ENCODE measurements at places on chromosomes 6 and 20.

GRCh38 chr6:168383062-168383854 lies 57.7 kb upstream of the SMOC2 start:
- no peak for DNase-seq

DNA sequence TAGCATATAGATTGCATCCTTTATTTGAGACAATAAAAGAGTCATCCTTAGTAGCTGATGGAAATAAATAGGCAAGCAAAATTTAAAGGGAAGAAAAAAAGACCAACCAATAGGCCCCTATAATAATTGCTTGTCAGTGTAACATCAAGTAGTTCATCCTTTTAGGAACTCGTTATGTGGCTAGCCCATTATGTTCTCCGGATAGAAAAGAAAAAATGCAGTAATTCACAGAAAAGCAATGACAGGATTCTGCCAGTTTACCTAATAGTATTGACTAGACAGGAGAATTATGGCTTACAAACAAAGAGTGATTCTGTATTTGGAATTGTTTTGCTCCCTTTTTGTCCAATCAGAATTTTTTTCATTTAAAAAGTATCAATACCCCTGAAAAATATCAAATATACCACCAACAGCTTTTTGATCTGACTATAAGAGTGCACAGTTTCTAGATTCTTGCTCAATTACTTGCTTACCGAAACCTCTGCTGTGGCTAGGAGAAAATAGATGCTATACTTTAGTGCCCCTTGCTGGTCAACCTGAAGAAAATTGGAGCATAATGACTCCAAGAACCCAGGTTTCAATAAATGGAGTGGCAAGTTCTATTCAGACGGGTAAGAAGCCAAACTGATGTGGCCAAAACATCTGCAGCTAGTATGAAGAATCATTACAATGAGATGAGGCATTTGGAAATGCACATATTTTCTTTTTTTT lies 91.5 kb upstream of the SASH1 start:
- DNase-seq, result peak; percentile 67

DNA sequence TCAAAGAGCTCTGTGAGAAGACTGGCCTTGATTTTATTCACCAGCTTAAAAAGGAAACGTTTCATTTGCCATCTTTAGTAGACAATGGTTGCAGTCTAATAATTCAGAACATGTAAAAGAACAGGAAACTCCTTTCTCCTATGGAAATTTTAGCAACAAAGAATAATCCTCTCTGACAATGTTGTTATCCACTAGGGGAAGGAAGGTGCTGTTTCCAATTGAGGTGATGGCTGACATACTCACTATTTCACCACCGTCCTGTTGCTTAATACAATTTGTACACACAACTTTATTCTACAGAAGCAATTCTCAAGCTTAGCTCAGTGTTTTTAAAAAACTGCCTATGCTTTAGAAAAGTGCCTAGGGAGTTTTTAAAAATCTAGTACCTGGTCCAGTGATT lies 192.7 kb downstream of the ARHGAP18 start:
- DNase-seq, result no peak

GRCh38 chr6:135129136-135129856 lies 51.8 kb upstream of the MYB start:
- no peak for DNase-seq

- no peak for DNase-seq
These were observed 1.1 kb downstream of the RNF39 start for GRCh38 chr6:30074331-30075093.

DNA sequence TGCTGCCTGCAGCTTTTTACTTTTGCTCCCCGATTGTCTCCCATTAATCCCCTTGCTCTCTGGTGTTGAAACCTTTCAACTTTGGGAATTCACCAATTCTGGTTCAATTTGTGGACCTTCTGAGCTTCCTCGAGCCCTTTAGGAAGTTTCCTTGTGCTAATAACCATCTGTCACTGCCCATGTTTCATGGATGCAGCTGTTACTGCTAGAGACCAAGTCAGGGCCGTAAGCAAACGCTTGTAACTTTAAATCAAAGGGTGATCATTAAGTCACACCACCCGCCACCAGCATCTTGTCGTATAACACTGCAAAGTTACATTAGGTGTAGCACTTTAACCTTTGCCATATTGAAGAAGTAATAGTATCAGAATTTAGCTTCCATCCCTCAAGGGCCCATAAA lies 268.3 kb upstream of the SASH1 start:
- no peak for DNase-seq

DNA sequence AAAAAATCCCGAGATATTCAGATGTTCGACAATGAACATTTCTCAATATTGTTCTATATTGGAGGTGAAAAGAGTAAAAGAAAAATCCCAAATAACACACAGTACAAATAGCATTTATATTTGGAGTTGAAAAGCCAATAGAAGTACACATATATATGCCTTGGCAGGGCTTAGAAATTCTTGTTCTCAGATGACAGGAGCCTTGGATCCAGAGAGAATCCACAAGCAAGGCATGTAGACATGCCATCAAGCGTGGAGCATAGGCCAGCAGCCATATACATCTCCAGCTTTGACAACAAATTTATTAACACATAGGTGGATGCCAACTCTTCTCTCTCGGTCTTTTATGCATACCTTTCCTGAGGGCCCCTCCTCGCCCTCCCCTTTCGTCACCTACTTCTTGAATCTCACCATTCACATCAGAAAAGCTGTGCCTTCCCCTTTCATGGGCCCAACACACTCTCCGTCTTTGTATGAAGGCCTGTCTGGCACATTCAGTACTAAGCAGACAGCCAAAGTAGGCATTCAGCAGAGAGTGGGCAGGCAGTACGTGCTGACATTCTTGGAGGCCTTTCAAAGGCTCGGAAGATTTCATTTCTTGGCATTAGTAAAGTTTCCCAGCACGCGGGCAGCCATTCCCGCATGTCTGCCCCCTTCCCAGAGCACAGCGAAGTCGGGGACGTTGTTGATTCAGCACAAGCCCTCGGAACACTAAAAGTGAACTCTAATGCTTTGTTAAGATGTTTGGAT lies 18.2 kb downstream of the NEDD9 start:
- DNase-seq, result no peak

DNA sequence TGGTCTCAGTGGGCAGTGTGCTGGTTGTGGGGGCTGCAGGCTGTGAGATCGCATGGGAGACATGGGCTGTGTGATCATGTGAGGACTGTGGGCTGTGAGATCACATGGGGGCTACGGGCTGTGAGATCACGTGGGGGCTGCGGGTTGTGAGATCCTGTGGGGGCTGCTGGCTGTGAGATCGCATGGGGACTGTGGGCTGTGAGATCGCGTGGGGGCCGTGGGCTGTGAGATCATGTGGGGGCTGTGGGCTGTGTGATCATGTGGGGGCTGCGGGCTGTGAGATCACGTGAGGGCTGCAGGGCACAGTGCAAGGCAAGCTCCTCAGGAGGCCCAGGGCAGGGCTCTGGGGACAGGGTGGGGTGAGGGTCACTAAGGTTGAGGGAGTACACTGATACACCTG lies 140.5 kb upstream of the CST7 start:
- DNase-seq, result no peak

DNA sequence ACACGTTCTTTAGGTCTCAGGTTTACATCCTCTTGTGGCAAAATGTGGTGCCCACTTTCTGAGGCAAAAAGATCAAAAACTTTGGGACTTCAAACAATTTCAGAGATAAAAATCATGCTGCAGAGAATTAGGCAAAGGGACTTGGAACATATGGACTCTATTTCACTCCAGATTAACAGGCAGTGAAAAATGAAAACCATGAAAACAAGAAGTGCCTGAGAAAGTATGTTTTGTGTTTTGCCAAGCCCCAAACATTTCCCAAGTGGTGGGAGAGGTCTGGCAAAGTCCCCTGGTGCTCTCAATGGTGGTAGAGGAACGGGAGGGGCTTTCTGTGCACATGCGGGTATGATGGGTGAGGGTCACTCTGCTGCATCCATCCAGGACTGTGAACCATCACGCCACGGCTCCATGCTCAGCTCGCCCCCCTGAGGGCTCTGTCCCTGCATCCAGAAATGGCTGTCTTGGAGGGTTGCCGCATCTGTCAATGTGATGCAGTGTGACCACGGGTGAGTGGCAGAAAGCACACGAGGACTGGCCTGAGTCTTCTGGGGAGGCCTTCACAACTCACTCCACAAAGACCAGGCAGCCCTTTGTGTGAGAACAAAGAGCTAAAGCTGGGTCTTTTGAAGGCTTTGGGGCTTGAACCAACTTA lies 43.2 kb upstream of the TBC1D7 start:
- DNase-seq, result no peak

GRCh38 chr6:32439602-32440214 lies at the start of gene HLA-DRA:
Gene HLA-DRA, plus strand, starts transcription at chr6:32439887. Its CDS starts 64 bp downstream, at chr6:32439951.
- peak; percentile 42 for DNase-seq

GRCh38 chr6:150606168-150606591 lies 6.5 kb downstream of the PLEKHG1 start:
- no peak for DNase-seq

DNA sequence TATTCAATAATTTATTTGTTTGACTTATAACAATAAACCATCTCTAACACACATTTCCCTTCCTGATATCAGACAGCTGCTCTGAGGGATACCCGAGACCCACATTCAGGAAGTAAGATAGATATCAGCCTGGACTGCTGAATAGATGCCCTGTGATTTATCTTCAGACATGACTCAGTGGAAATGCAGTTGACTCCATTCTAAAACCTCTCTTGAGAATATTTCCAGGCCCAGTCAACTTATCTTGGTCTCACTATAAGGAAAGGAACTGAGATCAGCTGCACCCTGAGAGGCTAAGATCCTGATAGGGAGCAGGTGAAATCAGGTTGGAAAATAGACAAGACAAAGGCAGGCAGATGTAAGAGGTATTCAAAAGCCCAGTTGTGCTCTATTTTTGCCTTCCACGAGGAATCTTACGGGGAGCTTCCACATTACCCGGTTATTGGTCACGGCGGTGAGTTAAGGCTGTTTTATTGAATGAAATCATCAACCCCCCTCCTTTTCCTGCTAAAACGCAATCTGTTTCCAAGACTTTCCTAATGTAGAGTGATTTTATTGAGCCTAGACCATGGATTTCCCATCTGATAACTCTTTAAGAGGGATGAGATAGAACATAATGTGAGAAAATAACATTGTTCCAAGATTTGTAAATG lies 25.5 kb downstream of the C6orf15 start:
- DNase-seq, result peak; percentile 79

DNA sequence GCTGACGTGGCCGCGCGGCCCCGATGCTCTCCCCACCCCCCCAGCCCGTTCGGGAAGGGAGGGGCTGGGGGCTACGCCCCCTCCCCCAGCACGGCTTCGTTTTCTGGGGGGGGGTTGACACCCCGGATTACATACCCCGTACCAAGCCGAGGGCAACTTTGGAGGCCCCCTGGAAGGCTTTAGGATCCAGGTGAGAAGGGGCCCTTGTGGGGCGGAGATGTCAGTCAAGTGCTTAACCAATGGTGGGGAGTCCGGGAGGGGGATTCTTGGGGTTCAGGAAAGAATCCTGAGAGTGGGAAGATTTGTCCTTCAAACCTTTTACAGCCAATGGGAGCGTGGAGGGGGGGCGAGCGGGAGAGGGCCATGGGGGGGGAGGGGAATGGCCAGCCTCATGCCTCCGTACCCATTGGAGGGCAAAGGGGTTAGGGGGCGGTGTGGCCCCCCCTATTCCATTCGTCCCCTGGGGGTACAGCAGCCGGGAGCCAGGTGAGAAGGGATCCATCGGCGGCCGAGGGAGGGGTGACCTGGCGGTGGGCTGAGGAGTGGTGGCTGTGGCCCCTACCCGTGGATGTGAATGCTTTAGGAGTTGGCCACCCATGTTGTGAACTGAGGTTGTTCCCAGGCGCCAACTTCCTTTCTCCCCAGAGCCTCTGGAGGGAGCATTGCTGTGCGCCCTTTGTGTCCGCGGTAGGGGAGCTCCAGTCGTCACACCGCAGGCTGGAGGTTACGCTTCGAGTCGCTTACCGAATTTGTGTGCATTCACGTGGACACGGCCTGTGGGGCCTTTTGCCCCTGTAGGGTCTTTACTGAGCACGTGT lies 682 bp downstream of the BRD2 start:
- peak; percentile 83 for DNase-seq

- no peak for DNase-seq
These were observed 119.6 kb downstream of the PXDC1 start for GRCh38 chr6:3631877-3632276.

- no peak for DNase-seq
These were observed 64.7 kb upstream of the APCDD1L start for GRCh38 chr20:58579819-58580473.

DNA sequence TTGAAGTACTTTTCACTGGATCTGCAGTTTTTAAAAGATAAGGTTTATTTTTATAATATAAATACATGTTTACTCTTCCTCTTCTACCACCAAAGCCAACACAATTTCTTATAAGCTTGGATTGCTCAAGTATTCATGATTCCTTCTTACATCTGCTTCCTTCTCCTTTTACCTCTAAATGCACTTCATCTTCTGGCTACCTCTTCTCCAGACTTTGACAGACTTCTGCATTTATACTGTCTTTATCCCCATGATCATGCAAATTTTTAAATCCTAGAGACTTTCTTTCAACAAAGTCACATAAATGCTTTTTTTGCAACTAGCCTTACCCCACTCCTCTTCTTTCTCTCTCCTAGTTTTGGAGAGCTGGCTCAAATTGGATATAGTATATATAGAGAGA lies 142.9 kb downstream of the TFAP2B start:
- no peak for DNase-seq

DNA sequence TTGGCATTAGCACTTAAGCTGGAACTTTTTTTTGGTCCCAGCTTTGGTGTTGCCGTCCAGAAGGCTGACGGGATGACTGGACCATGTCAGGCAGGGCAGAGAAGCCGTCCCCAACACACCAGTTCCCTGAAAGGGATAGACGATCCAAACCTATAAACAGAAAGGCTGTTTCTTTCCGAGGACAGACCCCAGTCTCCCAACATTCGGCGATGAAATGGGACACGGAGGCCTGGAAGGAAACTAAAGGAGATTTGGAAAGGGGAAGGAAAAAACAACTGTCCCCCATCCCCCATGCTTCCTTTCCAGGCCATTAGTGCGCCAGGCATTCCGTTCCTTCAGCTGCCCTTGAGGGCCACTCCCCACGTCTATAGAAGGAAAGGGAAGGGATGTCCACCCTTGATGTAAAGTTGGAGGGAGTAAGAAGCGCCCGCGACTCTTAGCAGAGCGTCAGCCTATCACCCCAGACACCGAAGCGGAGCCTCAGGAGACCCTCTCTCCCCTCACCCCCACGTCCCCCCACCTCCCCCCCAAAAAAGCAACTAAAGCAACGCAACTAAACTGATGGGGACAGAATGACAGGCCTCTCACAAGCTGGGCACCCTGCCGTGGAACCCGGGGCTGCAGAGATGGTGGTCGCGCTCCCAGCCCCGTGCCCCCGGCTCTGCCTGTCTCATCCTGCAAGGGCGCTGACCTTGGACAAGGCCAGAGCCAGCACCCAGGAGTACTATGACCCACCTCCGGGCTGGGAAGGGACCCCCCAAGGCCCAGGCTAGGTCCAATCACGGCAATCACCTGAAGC lies 638 bp downstream of the BLCAP start:
- DNase-seq, result peak; percentile 51

DNA sequence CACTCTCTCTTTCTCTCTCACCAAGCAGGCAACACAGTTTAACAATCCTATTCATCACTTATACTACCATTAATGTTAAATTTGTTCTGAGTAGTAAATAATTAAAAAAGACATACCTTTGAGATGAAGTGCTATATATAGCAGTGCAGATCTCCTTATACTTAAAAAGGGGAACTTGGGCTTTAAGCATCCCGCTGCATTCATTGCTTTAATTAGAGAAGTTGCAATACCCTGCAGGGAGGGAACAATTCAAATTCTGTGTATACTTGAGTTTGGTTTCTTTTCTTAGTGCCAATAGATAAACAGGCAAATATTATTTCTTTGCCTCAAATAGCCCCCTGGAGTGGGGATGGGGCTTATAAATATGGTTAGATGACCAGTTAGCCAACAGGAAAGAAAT lies 10.8 kb upstream of the ZBTB24 start:
- no peak for DNase-seq
